GM06990 (cell line): ENCODE measurements at places on chromosomes 7 and 10.
A peak's percentile ranks its signal among the peaks of the same experiment; 100 is the strongest.

GRCh38 chr7:139776486-139777132 lies 1.2 kb downstream of the HIPK2 start:
- DNase-seq = peak; percentile 52

DNA sequence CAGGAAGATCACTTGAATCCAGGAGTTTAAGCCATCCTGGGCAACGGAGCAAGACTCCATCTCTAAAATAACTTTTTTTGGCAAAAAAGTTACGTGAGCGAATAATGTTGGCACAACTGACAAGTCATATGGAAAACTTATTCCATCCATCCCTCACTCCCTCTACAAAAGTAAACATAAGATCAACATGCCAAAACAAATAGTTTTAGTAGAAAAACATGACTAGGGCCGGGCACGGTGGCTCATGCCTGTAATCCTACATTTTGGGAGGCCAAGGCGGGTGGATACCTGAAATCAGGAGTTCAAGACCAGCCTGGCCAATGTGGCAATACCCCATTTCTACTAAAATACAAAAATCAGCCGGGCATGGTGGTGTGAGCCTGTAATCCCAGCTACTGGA lies 25.6 kb downstream of the SLC25A16 start:
- DNase-seq = no peak

DNA sequence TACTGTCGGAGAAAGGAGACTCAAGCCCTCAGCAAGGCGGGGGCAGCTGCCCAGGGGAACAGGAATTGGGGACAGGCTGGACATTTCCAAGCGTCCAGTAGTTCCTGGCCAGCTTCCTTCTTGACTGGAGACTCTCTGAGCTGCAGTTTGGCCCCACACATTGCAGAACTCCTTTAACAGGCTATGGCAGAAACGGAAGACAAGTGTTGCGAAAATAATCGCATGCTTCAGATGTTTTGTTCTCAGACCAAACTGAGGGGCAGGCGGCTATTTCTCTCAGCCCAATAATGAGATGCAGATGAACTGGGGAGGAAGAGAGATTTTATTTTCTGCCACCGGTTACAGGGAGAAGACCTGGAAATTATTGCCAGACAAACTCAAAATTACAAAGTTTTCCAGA lies 88.0 kb upstream of the PFKP start:
- DNase-seq = no peak

DNA sequence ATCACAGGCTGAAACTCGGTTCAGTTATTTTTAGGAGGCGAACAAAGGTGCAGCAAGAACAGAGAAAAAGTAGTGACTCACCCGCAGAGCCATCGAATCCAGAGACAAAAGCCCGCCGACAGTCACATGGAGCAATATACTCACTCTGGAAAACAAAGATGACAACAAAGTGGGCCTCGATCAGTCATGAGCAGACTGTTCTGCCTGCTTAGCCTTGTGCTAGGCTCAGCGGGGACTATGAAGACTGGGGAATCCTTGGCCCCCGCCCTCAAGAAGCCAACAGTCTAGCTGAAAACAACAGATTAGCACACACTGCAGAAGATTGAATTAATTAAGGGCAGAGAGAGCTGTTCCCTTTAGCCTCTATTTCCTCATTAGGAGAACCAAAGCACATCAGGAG lies 30.4 kb downstream of the XPNPEP1 start:
- DNase-seq = no peak

GRCh38 chr7:17302575-17303142 lies 4.2 kb downstream of the AHR start:
- peak; percentile 35 for DNase-seq

DNA sequence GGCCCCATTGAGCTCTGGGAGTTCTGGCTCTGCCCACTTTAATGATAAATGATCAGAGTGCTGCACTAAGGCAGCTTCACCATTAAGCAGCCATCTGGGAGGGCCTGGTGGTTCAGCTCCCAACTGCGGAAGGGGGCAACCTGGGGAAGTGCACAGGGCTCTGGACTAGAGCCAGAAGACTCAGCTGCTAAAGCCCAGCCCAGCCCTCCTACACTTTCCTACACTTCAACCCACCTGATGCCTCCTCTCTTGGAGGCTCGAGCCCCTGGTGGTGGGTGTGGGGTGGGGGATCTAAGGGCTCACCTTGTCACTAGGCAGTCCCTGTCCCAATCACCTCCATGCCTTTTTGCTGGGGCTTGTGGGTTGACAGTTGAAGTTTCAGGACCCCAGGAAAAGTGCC lies 60.6 kb upstream of the ANTXRL start:
- no peak for DNase-seq

DNA sequence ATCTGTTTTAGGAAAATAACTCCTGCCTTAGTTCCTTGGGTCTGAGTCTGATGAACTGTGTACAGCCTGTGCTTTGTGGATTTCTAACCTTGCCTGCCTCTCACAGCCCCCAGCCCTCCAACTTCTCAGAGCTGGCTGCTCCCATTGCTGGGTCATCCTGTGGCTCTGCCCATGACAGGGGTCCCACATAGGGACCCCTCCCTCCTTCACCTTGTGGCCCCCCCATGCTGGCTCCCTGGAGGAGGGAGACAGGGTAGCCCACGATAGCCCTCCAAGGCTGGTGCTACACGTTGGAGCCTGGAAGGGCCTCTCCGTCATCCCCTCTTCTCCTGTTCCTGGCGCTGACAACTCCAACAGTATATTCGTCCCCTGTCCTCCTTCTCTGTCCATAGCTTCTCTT lies 2.8 kb upstream of the DENND2A start:
- DNase-seq = no peak

DNA sequence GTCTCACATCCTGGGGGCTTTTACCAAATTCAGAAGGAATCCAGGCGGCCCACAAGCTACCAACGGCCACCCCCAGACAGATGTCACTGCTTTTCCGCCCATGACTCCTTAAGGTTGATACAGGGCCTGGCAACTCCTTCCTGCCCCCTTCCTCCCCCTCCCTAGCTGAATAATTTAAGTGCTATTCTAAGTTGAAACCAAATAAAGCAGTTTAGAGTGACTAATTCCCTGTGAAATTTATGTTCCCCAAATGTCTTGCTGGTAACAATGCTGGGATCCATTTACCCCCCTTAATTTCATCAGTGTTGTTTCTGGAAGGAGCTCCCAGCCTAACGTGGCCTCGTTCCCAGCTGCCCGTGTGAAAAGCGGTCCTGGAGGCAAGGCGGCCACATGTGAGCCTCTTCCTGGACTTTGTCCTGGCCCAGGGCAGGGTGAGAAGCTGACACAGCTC lies 109.6 kb downstream of the TMEM130 start:
- DNase-seq = no peak

- no peak for DNase-seq
Measured at GRCh38 chr10:106913348-106913747, 251.2 kb downstream of the SORCS1 start.

- DNase-seq = no peak
Measured at GRCh38 chr7:101586078-101586905, 42.8 kb downstream of the MYL10 start.

- DNase-seq = no peak
Measured at GRCh38 chr7:51321961-51322515, 5.4 kb upstream of the COBL start.

- DNase-seq = no peak
Measured at GRCh38 chr7:25244254-25245033, 16.2 kb upstream of the NPVF start.

- DNase-seq = peak; percentile 52
Measured at GRCh38 chr7:44377681-44378421, 52.5 kb upstream of the CAMK2B start.

DNA sequence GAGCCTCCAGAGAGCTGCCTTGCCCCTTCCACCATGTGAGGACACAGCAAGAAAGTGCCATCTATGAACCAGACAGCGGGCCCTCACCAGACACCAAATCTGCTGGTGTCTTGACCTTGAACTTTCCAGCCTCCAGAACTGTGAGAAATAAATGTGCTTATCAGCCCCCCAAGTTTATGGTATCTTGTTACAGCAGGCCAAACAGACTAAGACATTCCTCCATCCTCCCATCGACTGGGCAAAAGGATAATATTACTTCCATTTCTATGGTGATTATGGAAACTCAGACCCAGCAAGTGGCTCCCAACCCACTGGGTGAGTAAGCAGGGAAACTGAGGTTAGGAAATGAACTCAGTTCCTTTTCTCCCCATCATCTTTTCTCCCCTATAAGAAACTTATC lies 288.4 kb downstream of the KCNMA1 start:
- DNase-seq = no peak

DNA sequence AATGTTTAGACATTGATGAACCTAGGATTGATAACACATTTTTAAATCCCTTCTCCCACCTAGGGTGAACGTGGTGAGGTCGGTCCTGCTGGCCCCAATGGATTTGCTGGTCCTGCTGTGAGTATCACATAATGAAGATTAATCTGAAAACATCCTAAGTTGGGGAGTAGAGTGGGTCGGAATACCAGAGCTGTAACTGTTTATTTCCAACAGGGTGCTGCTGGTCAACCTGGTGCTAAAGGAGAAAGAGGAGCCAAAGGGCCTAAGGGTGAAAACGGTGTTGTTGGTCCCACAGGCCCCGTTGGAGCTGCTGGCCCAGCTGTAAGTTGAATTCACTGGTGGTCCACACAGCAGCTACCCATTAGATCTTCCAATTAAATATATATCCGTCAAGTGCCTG lies 25.6 kb downstream of the COL1A2 start:
- no peak for DNase-seq

DNA sequence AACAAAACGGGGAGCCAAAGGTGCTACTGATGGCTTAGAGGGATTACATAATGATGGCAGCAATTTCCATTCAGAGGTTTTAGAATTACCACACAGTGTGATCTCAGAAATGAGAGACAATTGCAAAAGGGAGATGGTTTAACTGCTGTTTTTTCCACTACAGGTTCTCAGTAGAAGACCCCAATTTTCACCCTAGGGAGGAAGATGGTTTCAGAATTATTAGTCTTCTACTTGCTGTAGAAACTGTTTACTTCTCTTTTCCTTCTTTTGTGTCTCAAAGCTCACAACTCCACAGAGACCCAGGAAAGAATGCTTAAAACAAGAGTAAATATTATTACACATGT lies 226.5 kb downstream of the INHBA start:
- DNase-seq = no peak

GRCh38 chr7:124940306-124940705 lies 10.7 kb upstream of the POT1 start:
- DNase-seq = no peak

DNA sequence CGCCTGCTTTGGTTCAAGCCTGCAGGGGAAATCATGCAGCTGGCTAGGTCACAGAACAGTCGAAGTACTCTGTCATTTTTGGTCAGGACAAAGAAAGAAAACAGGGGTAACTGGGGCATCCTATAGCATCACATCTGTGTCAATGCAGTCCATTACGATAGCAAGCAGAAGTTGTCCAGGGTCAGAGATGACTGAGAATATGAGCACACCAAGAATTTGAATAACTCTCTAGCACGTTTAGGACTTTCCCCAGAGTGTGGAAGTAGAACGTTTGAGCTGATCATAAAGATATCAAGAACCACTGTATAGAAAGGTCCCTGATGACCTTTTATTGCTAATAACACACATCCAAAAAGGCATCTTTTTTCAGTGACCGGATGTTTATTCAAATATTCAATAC lies 12.7 kb upstream of the HECW1 start:
- DNase-seq = no peak

GRCh38 chr7:19610194-19610943 lies 98.5 kb downstream of the POLR1F start:
- DNase-seq = no peak

DNA sequence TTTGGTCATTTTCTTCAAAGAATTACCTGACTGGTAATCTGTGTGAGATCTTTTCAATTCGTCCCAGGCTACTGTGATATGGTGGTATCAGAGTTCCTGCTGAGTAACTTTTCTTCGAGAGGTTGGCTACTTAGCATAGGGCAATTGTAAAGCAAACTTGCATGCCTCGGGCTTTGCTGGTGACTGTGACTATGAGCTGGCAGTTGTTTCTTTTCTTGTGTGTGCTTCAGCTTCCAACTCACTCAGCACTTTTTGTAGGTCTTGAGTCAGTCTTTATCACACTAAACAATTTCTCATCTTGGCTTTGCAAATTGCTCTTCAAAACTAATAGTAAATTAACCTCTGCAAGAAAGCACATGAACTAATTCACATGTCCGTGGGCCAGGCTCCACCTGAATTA lies 44.3 kb downstream of the PRR15 start:
- DNase-seq = no peak

GRCh38 chr7:135761751-135762488 lies 13.3 kb upstream of the FAM180A start:
- no peak for DNase-seq

GRCh38 chr10:20058135-20058534 lies 241.9 kb downstream of the PLXDC2 start:
- DNase-seq = no peak

GRCh38 chr7:50088463-50089129 lies 4.5 kb downstream of the ZPBP start:
- DNase-seq = no peak

- no peak for DNase-seq
Measured at GRCh38 chr10:61404751-61405150, 48.4 kb downstream of the TMEM26 start.

GRCh38 chr7:79403451-79403850 lies 50.0 kb downstream of the MAGI2 start:
- DNase-seq = no peak

GRCh38 chr7:123643495-123644441 lies 11.9 kb upstream of the LMOD2 start:
- no peak for DNase-seq

DNA sequence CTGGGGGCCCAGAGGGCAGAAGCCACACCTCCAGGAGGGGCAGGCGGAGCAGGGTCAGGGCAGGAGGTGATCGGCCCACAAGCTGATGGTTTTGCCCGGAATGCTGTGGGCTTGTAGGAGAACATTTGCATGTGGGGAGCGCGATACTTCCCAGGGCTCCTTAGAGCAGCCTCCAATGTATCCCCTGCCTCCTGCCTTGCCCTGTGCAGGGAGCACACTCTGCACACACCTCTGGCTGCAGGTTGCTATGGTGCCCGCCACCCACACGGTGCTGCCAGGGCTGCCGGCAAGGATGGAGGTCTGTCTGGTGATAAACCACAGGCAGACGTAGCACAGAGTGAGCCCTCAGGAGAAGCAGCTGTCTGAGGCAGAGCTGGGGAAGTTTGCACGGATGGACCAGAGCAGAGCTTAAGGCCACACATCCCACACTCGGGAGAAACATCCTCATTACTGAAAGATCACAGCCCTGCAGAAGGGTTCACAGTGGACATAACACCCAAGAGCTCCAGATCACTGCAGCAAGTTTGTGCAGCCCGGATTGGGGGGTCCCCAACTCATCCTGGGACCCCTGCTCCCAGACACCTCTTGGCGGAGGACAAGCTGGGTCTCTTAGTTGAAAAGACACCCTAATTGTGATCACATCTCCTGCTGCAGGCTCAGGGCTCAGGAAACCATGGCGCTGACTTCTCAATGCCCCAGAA lies 41.8 kb downstream of the VIPR2 start:
- DNase-seq = no peak
